ENCODE measurements at places on chromosomes 13 and 19.

DNA sequence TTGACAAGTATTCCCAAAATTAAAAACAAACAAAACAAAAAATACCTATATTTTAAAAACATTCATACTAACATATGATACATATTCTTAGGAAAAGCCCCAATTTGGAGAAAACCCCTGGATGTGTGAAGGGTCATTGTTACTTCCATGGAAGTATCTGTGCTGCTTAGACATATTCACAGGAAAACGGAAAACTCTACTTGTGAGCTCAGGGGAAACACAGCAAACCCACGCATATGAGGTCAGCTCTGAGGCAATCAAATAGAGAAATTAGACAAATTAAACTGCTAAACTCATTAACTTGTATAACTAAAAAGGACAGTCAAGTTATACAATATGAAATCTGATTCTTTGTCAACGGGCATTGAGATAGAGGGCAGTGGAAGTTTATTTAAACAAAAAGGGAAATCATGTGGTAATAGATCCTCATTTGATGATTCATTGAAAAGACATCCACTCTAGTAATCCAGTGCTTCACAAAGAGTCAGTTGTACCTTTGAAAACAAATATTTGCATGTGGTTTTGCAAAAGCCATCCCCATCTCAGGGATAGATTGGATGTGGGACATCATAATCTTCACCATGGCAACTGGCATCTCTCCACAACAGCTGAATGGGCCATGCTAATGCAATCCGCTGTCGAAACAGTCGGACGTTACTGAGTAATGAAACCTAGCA, 423.4 kb downstream of the ITGBL1 start:
- no peak for DNase-seq

GRCh38 chr19:23314505-23315251, 64.5 kb upstream of the ZNF724 start:
- no peak for DNase-seq

- DNase-seq: no peak
These were observed 591 bp downstream of the DOHH start for GRCh38 chr19:3499738-3500428.

DNA sequence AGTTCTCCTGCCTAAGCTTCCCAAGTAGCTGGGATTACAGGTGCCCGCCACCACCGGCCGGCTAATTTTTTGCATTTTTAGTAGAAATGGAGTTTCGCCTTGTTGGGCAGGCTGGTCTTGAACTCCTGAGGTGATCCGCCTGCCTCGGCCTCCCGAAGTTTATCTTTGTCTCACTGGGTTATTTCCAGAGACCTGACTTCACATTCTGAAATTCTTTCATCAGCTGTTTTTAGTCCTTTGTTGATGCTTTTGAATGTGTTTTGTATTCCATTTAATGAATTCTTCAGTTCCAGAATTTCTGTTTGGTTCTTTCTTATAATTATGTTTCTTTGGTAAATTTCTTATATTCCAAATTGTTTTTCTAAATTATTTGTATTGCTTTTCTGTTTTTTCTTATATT, 55.4 kb upstream of the MLNR start:
- DNase-seq: no peak

- no peak for DNase-seq
These were observed 2.4 kb downstream of the SIGLECL1 start for GRCh38 chr19:51253088-51253806.

DNA sequence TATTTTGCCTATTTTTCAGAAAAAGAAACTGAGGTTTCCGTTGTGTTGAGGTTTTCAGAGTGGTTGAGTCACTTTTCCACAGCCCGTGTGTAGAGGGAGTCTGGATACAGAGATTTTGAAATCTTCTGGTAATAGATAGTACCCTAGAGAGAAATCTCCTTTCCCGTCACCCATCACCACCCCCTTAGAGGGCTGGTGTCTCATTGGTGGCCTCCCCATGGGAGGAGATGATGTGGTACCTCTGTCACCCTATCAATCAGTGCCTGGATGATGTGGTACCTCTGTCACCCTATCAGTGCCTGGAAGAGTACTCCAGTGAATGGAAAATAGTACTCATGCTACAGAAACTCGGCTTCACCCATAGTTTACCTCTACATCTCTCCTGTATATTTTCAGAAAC, 42.2 kb upstream of the SERP2 start:
- no peak for DNase-seq

DNA sequence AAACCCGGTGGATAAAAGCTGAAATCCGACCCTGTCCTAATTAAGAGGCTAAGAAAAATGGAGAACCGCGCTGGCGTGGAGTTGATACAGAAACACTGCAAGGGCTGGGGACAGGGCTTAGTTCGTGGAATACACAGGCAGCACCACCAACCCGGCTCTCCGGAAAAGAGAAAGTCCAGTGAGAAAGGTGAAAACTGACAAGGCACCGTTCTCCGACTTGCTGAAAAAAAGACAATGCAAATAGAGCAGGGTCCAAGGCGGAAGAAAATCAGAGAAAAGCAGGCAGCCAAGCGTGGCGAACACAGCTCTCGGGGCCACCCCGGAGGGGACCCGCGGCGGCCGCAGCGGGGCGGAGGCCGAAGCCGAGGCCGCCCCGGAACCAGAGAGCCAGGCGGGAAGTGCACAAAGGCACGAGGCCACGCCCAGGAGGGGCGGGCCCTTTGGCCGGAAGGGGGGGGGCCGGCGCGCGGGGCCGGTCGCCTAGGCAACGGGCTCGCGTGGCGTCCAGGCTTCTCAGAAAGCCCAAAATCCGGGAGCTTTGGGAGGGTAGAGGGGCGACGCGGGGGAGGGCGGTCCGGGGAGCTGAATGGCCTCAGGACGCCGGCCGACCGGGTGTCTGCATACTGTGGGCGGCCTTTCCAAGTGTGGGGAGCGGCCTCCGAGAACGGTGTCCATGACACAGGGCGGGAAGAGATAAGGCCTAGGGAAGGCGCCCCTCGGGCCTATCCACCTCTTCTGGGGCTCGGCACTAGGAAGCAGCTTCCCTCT, 1.2 kb upstream of the ING1 start:
- DNase-seq: peak; percentile 91

GRCh38 chr13:24763596-24764275, at the start of gene RNF17:
Gene RNF17 (plus strand): TSS chr13:24764169. CDS start chr13:24764204, 35 bp downstream.
- DNase-seq: peak; percentile 73

GRCh38 chr13:75129331-75129730, 352.6 kb downstream of the TBC1D4 start:
- DNase-seq: no peak

DNA sequence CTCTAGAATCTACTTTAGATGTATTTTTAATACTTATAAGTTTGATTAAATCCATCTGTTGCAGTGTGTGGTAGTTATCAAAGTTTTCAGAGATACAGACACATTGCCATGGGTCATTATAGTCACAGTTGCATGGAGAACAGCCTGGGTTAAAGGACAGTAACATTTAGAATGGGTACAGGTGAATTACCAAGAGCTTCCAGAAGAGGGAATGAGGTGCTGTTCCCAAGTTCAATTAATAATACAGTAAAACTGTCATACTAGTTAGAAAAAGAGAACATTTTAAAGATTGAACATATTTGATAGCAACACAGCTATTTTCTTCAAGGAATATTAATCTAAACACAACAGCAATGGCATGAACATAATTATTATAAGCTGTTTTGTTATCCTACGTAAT, 322.6 kb upstream of the SLC10A2 start:
- DNase-seq: no peak

GRCh38 chr13:70795484-70795883, 687.2 kb upstream of the KLHL1 start:
- DNase-seq: no peak

DNA sequence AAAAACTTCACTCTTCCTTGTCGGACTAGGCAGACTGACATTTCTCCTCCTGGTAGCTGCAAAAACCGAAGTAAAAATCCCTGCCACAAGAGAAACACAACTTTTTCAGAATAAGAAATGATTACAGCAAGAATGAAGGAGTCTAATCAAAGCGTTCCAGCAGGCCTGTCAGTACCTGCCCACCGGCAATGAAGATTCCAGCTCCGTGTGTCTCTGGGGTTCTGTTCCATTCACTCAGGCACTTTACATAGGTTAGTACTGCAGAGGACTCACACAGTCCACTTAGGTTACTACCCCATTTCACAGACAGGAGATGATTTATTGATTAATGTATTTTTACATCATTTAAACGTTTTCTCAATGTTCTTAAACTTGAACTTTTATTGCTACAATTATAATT, 275.5 kb downstream of the NHLRC3 start:
- DNase-seq: no peak

GRCh38 chr19:6714749-6715555, 5.5 kb downstream of the C3 start:
- no peak for DNase-seq

- DNase-seq: no peak
These were observed 1.6 kb downstream of the LATS2 start for GRCh38 chr13:21059641-21060337.

DNA sequence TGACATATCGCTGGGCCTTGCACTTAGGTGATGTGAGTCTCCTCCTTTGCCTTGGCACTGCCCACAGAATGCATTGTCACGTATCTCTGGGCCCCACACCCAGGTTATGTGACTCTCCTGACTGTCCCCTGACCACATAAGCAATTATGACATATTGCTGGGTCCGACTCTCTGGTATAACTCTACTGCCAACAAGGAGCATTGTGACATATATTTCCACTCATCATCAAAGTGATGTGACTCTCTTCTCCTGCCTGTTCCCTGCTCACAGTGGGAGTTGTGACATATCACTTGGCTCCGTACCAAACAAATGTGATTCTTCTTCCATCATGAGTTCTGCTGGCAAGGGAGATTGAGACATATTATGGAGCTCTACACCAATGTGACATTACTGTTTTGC, 15.4 kb upstream of the ZNF681 start:
- DNase-seq: peak; percentile 32

DNA sequence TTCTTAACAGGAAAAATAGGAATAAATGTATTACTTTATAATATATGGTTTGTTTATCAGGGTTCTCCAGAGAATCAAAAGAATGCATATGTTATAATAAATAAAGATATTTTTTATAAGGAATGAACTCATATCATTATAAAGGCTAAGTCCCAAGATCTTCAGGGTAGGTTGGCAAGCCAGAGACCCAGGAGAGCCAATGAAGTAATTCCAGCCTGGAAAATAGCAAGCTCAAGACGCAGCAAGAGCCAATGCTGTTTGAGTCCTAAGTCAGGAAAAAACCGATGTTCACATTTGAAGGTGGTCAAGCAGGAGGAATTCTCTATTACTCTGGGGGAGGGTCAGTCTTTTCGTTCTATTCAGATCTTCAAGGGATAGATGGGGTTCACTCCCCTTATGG, 490.0 kb downstream of the PCDH20 start:
- no peak for DNase-seq

- DNase-seq: no peak
These were observed at the start of gene MCF2L for GRCh38 chr13:112968910-112969691. Gene MCF2L (plus strand): TSS chr13:112969214. CDS start chr13:112969380, 166 bp downstream.

GRCh38 chr19:2750808-2751437, 11.1 kb upstream of the SLC39A3 start:
- no peak for DNase-seq

GRCh38 chr19:17289489-17289888, 7.8 kb downstream of the ANKLE1 start:
- peak; percentile 89 for DNase-seq

DNA sequence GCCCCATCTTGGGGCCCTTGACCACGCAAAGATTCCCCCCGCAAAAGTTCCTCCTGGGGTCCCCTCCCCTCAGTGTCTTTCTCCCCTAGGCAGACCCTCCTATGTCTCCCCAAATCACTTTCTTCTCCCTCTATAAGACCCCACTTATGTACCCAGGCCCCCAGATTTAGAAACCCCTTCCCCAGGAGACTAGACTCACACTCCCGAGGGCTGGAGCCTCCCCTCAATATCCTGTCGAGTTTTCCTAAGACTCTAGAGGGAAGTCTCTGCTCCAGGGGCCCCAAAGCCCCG, 1.4 kb downstream of the SLC1A5 start:
- DNase-seq: no peak

DNA sequence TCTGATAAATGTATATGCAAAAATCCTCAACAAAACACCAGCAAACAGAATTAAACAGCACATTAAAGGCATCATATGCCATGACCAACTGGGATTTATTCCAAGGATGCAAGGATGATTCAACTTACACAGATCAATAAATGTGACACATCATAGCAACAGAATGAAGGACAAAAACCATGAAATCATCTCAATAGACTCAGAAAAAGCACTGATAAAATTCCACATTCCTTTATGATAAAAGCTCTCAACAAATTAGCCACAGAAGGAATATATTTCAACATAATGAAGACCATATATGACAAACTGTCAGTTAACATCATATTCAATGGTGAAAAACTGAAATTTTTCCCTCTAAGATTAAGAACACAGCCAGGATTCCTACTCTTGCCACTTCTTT, 691.6 kb downstream of the DIAPH3 start:
- DNase-seq: no peak

DNA sequence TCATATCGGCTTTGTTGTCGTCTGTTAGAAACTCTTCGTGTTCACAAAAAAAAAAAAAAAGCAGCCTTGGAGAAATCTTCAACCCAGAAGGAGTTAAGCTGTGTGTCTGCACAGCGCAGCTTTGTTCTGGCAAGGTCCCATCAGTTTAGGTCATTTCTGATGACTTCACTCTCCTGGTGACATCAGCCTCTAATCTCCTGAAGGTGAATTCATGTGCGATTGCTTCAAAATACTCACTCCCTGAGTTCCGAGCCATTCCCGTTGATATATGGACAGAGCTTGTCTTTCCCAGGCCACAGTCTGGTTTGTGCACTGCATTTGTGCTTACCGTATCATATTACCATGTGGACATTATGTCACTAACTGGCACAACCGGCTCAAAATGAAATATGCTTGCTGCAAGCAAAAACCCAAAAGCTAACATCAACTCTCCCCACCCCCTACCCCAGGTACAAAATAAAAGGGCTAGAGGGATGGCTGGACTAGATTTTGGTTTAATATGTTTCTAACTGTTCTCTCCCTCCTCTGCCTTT, 342.4 kb downstream of the KCNRG start:
- DNase-seq: no peak

- peak; percentile 88 for DNase-seq
These were observed at the start of gene TMTC4 for GRCh38 chr13:100674572-100674871. Gene TMTC4 (minus strand): TSS chr13:100674795. CDS start chr13:100670362, 4,433 bp downstream.

DNA sequence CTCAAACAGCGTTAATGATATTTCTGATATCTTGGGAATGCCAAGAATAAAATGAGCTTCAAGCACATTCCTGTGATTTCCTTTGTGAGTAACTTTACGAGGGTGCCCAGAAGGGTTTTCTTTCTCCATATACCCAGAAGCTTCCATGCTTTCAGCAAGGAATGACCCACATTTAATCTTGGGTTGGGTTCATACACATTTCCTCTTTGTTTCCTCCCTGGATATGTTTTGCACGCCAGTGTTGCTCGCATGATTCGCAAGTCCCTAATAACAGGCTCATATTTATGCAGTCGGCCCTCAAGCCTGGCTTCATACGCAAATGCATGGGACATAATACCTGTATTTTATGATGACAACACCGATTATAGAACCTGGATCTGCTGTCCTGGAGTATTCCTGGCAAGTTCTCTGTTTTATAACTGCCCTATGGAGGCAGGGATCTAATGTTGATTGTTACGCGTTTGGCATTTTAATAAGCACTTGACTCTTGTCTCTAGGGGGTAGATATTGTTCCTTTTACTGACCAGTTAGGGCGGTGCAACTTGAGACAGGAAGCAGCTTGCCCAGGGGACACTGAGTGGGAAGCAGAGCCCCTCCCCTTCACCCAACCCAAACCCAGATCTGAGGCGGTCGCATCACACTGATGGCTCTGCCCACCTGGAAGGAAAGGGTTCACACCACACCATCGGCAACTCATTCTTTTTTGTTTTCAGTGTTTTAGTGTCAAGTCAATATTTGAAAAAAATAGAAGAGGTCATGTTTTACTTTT, 220.4 kb upstream of the SOX1 start:
- DNase-seq: no peak

GRCh38 chr19:56125806-56126590, 4.9 kb upstream of the ZNF787 start:
- DNase-seq: no peak

GRCh38 chr13:85603735-85604134, 195.5 kb downstream of the SLITRK6 start:
- no peak for DNase-seq

Data from osteocyte (in vitro differentiated cells).